Activated CD4-positive, CD25-positive, alpha-beta regulatory T cell (primary cell): ENCODE measurements at places on chromosomes 13 and 19.

- DNase-seq, result no peak
These were observed 4.6 kb upstream of the PLPP2 start for GRCh38 chr19:295687-296370.

GRCh38 chr13:110578363-110578762 is 16.8 kb upstream of the RAB20 start:
- DNase-seq, result no peak

- no peak for DNase-seq
These were observed 12.8 kb downstream of the ZNF791 start for GRCh38 chr19:12623361-12624031.

- no peak for DNase-seq
These were observed 18.1 kb upstream of the OLFM4 start for GRCh38 chr13:53010374-53011105.

GRCh38 chr13:103371271-103371670 is 305.1 kb upstream of the SLC10A2 start:
- DNase-seq, result no peak

DNA sequence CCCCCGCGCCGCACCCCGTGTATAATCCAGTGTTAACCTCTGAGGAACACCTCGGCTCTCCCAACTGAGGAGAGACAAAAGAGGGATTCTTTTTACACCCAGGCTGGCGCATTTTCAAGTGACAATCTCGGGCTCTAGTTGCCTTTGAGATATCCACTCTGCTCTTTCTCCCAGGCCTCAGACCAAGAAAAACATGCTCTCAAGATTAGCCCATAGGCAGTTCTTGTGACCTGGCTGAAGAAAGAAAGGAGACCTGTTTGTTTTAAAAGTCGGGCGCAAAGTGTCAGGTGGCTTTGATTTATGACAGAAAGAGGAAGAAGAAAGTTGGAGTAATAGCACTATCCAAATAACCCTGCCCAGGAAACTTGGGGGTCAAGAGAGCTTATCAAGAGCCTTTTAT is 27.3 kb downstream of the SHISA2 start:
- no peak for DNase-seq

DNA sequence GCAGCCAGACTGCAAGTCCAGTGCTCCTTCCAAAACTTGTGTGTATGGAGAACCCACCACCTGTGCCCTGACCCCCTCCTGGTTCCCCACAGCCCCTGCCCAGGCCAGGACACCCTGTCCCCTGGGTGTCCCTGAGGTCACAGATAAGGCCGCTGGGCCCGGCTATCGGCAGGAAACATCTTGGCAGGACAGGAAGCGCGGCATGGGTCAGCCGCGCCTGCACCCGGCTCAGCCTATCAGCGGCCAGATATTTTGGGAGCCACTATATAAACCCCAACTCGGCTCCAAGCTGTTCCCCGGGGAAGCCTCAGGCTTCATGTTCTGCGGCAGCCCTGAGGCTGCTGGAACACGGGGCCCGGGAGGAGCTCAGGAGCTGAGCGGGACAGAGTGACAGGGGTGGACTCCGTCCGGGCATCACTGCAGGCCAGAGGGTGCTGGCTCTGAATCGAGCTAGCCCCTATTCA is 60.8 kb downstream of the AP1M1 start:
- no peak for DNase-seq

DNA sequence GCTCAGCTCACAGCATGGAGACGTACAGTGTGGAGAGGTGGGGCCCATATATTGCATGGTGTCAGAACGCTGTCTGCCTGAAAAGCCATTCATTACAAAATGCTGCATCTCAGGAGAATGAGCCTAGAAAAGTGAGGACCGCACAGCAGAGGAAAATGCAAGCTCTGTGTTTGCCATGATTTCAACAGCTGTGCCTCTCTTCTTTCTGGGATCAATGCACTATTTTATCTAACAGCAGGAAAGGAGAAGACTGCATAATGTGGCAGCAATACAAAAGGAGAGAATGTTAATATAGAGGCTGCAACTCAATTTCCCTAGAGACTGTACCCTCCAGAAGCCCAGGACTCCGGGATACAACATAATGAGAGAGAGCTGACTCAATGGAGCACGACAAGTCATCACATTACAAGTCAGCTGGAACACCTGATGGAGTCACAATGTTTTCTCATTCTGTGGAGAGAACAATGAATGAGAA is 368.0 kb downstream of the FGF14 start:
- DNase-seq, result no peak

DNA sequence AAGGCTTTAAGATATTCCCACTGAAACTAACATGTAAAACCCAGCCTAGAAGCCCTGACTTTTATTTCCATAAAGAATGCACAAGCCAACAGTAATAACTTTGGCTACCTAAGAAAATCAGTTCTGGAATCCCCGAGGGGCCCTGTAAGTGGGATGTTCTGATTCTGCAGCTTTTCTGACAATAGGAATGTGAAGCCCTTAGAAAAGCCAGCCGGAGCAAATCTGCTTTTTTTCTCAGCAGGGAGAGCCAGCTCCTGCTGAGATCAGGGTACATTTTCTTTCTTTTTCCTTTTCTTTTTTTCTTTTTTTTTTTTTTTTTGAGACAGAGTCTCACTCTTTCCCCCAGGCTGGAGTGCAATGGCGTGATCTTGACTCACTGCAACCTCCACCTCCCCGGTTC is 8.0 kb upstream of the GARRE1 start:
- no peak for DNase-seq

- DNase-seq, result no peak
These were observed 26.8 kb downstream of the ZNF627 start for GRCh38 chr19:11624069-11624463.

DNA sequence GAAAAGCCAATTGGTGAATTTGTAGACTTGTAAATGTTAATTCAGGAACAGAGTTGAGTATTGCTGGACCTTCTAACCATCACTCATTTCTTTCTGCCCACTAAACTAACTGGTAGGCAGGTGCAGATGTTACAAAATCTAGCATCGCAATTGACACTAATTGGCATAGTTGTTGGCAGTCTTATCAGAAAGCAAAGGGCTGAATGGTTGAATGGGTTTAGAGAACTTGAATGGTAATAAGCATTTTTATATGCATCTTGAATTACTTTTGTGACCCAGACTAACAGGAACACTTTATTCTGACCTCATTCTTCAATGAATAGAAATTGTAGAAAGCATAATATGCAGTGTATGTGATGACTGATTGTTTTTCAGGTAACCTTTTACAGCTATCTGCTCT is 189.1 kb downstream of the GGACT start:
- DNase-seq, result no peak

- no peak for DNase-seq
These were observed 265.9 kb downstream of the MYO16 start for GRCh38 chr13:108895220-108895704.

- no peak for DNase-seq
These were observed 50.1 kb upstream of the ATP12A start for GRCh38 chr13:24630121-24630520.

DNA sequence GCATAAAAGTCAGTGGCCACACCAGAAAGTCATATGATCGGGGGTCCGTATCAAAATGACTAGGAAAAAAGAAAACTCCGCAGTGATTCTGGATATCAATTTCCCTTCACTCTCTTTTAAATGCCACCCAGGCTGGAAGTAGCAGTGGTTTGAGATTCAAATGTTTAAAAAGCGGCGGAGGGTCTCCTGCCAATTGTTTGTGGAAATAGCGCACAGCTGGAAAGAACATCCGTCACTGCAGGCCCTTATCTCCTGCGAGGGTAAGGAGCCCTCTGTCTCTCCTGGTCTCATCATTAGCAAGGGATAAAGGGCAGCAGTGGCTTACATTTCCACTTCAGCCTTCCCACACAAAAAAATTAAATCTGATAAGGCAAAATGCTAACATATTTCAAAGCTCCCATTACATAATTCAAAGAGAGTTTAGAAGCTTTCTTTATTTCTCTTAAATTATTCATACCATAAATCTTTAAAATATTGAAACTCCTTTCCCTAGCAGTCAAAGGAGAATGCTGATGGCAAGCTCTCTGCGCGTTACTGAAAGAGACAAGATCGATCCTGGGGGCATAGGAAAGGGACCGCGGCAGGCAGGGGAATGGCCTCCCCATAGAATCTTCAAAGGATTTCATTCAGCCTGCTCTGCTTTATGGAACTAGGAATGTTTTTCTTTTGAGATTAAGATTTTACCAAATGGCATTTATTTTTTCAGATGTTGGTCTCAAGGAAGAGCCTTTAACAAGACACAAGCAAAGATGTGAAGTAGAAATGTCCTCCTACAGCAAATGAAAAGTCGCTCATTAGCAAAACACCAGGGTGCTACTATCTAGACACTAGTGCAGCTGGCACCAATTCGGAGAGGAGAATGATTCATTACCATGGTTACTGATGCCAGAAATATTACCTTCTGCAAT is 35.0 kb downstream of the AMER2 start:
- DNase-seq, result no peak

DNA sequence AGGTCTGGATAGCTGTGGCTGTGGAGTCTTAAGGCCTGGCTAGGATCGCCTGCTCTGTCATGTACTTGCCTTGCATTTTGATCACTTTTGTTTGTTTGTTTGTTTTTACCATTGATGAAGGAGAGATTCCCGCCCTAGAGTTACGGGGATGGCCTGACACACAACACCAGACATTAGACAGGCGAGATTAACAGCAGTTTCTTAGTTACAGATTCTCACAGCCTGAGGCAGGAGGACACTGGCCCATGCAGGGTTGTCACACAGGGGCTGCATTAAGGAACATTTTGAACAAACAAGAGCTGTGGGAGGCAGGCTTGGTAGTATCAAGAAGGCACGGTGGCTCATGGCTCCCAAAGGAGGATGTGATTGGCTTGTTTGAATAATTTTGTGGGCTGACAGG is 291.8 kb downstream of the HS6ST3 start:
- no peak for DNase-seq

DNA sequence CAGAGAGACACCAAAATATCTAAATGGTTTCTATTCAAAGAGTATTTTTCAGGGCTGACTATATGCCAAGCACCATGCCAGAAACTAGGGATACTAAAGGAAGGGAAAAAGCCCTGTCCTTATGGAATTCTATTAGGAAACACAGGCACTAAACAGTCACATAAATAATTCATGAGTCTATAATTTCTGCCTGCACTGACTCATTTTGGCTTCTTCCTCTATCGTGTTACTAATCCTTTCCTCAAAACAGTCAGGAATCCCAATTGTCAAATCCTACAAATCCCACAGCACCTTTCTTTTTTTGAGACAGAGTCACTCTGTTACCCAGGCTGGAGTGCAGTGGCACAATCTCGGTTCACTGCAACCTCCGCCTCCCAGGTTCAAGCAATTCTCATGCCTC is 29.2 kb downstream of the XPO4 start:
- DNase-seq, result no peak

- no peak for DNase-seq
These were observed 22.9 kb downstream of the OLFM2 start for GRCh38 chr19:9913237-9914000.

DNA sequence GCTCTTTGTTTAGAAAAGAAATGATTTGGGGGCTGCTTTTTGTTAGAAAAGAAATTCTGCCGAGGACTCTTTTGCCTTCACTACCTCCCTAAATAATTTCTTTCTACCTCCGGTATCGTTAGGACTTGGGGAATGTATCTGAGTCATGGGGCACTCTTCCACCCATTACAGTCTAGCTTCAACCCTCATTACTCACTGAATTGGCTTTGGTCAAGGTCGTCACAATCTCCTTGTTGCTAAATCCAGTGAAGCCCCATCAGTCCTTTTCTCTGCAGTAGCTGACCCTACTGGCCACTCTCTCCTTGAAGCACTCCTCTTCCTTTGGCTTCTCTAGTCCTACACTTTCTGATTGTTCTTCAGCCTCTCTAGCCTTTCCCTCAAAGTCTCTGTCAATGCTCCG is 34.0 kb downstream of the WDR87 start:
- DNase-seq, result no peak

- no peak for DNase-seq
These were observed 172.5 kb upstream of the SLITRK5 start for GRCh38 chr13:87498681-87499080.

DNA sequence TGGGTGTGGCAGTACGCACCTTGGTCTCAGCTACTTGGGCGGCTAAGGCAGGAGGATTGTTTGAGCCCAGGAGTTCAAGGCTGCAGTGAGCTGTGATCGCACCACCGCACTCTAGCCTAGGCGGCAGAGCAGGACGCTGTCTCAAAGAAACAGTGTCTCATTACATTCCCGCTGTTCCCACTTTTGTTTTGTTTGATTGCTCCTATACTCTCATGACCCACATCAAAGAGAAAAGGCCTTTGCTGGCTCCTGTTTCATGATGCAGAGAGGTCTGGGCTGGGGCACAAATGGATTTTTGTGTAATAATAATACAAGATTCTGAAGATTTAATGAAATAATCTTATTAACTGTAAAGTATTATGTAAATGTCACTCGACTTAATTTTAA is 85.7 kb downstream of the LACC1 start:
- DNase-seq, result no peak

GRCh38 chr19:2219726-2220125 is 16.4 kb downstream of the PLEKHJ1 start:
- no peak for DNase-seq

- no peak for DNase-seq
These were observed 11.9 kb downstream of the ARHGAP33 start for GRCh38 chr19:35787227-35787799.
